Hindlimb muscle (tissue), 1 donor: ENCODE measurements at places on chromosomes 13 and 19. TPM values are rescaled to one million over a fixed set of nuclear protein-coding genes. Genes with fewer than 3 reads are reported as not detected.

DNA sequence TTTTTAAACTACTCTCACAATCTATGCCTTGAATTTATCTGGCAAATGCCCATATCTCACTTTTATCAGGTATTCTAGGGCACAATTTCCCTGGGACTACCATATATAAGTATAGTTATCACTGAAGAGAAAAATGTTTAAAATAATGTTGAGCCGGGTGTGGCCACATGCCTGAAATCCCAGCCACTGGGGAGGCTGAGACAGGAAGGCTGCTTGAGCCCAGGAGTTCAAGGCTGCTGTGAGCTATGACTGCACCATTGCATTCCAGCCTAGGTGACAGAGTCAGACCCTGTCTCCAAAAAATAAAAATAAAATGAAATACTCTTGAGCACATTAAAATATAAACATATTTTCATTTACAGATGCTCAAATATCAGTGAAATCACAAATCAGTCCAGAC is 4.1 kb downstream of the KATNAL1 start:
- no peak for DNase-seq

DNA sequence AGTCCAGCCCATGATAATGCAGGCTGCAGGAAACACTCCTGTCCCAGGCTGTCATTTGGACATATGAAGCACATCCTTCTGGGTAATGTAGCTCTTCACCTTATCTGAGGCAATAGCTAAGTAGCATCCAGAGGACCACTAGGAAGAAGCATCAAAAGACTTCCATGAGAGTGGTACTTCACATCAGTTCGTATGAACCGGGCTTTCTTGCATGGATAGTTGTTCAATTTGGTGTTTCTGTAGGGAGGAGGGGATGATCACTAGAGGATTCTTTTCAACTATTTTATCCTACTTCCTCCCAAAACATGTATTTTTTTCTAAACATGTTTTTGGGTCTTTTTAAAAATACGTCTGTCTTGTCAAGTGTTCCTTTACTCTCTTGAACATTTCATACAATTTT is 12.9 kb downstream of the ZNF302 start:
- no peak for DNase-seq

GRCh38 chr13:98457053-98457452 is 119.9 kb downstream of the STK24 start:
- no peak for DNase-seq

DNA sequence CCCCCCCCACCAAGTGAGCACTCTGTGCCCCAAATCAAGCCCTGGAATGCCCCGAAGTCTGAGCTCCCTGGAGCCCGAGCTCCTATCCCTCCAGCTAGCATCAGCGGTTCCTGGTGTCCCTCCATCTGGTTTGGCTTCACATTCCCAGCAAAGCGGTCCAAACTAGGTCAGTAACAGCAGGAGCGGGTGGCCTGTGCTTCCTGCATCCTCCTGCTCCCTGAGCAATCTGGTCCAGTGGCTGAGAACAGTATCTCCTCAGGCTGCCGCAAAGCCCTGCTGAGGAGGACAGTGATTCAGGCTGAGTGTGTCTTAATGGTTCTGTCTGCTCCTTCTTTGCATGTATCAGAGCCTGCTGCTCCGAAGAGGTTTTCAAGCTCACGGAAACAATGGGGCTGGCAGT is 25.9 kb downstream of the RASL11A start:
- no peak for DNase-seq

NLRP7 gene
- not detected for polyA plus RNA-seq

FRY gene
- 65.2 TPM for polyA plus RNA-seq
